Pericardium fibroblast (primary cell): ENCODE measurements at places on chromosomes 5 and 9. TPM values are rescaled to one million over a fixed set of nuclear protein-coding genes. Genes with fewer than 3 reads are reported as not detected.

Gene ZNF454
- 1.5 and 2.0 TPM in 2 replicates for total RNA-seq

Gene HTR4
- total RNA-seq = not detected in 2 replicates

Gene GABRA6
- not detected in 2 replicates for total RNA-seq

Gene SHC3
- total RNA-seq = 4.4 and 10.1 TPM in 2 replicates

Gene PCDHA1
- not detected in 2 replicates for total RNA-seq

Gene HRH2
- total RNA-seq = 1.6 TPM in 1 of 2 replicates, not detected in the other

Gene SLC35A4
- 29.9 and 37.6 TPM in 2 replicates for total RNA-seq

Gene ANKS6
- 7.0 and 11.3 TPM in 2 replicates for total RNA-seq

Gene FGD3
- not detected in 2 replicates for total RNA-seq

Gene TUSC1
- total RNA-seq = 18.3 and 26.0 TPM in 2 replicates

Gene DNAH5
- 0.77 TPM in 1 of 2 replicates, not detected in the other for total RNA-seq

Gene COL27A1
- total RNA-seq = 5.9 and 8.8 TPM in 2 replicates

Gene NME5
- total RNA-seq = 1.2 and 1.4 TPM in 2 replicates

Gene GRIN1
- total RNA-seq = not detected in 2 replicates

Gene COMMD10
- 26.5 and 29.5 TPM in 2 replicates for total RNA-seq

Gene GARIN3
- total RNA-seq = not detected in 2 replicates
